ENCODE measurements at places on chromosomes 1 and 21.

DNA sequence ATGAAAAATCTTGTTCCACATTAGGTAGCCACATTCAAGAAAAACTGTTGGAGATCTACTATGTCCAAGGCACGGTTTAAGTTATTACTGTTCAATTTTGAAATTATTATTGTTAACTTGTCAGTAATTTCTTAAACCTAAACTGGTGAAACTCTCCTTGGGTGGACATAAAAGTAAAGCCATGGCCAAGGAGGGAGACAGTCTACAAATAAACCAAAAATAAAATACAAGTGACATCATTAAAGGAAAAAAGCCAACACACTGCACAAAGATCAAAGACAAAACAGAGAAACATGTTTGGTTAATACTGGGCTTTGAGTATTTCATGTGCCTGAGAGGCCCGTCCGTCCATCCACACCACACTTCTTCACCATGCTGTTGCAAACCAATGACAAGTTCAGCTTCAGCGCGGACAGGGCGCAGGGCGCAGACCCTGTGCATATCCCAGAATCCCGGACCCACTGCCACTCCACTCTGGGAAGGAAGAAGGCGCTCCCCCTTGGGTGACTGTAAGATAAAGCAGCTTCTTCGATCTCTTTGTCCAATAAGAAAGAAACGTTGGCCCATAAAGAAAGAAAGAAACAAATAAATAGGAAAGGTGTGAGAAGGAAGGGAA is 918 bp upstream of the RASAL2 start:
- DNase-seq = no peak

- DNase-seq = no peak
Measured at GRCh38 chr1:155003227-155003765, 694 bp downstream of the ZBTB7B start.

DNA sequence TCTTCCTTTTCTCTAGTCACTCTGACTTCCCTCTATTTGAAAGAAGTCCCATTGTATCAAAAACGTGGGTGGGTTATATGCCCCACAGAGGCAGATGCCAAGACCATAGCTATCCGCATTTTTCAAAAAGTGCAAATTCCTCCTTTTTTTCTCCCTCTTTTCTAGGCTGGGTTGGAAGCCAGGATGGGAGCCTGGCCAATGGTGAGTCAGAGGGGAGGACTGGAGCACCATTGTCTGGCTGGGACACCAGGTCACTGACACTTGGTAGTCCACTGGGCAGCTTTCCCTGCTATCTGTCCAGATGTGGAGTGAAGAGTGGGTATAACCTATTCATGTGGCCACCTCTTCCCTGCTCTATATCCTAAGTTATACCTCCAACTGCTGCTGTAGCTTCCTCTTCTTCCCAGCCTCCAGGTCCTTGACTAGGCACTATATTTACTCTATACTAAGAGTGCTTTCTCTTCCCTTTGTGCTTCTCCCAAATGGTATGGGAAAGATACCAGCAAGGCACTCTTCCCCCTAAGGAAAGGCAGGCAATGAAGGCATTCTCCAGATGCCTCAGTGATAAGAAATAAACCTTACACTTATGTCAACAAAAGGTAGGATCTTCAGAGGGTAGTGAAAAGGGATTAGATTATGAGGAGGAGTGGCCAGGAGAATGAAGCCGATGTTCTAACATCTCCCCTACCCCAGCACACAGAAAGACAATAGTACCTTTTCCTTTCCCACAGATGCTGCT is 12.9 kb downstream of the PI4KB start:
- no peak for DNase-seq

DNA sequence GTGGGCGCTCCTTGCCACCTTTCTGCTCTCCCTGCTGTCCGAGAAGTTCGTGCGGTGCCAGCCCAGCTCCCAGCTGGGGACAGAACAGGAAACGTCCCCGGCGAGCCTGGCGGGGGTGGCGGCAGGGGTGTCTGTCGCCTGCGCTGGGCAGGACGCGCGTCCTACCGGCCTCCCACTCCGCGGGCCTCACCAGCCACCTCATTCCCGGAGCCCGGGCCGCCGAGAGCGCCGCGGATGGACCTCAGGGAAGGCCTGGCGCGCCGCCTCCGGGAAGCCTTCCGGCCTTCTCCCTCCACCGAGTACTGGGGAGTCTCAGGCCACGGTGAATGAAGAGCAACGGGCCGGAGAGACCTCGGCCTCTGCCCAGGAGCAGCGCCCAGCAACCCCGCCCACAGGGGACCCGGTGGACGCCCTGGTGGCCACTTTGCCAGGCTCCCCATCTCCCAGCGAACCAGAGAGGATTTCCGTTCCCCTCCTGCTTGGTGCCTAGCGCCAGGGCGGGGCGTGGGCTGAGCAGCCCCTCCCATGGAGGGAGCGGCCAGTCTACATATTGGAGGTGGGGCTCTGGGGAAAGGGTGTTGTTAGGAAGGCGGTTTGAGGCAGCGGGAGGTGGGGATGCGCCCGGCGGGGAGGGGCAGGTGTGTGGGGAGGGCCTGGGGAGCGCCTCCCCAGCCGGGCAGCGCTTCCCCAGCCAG is 9.5 kb upstream of the TNFRSF14 start:
- DNase-seq = peak; percentile 55

DNA sequence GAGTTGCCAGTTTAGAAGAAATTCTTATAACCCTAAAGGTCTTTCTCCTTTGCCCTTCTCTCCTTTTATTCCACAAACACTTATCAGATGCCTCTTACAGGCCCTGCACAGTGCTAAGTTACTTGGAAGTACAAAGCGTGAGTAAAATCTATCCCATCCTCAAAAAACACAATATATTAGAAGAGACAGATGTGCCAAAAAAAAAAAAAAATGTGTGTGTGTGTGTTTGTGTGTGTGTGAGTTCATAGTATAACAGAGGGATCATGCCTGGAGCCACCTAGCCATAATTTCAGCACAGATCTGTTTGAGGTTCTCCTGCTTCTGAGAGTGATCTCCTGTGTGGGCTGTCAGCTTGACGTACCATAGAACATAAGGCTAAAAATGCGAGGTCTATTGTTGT is 5.0 kb downstream of the FAM20B start:
- DNase-seq = no peak

GRCh38 chr1:181583598-181583997 is 100.3 kb downstream of the CACNA1E start:
- DNase-seq = no peak

DNA sequence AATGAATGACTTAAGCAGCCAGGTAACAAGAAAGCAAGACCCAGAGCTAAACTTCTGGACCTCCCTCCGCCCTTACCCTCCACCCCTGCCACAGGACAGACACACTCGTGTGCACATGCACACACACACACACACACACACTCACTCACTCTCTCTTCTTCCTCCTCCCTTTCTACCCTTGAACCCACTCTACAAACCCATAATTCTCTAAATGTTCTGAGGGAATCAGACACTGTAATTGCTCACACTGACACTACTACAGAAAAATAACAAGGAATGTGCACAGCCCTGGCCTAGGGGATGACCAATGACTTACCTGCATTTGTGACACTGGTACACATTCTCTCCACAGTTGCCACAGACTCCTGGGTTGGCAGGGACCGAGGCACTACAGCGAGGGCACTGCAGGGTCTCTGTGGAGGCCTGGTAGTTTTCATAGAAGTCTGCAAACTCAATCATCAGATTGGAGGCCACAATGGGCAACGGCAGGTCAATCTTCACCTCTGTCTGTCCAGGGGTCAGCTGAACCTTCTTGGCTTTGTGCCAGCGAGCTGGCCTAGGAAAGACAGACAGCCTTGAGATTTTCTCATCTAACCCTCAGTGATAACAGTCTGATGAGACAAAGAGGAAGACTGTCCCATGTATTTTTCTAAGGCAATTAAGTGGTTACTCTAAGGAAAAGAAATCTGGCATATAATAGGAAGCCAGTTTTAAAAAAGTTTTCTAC is 94.8 kb downstream of the UBR4 start:
- no peak for DNase-seq

DNA sequence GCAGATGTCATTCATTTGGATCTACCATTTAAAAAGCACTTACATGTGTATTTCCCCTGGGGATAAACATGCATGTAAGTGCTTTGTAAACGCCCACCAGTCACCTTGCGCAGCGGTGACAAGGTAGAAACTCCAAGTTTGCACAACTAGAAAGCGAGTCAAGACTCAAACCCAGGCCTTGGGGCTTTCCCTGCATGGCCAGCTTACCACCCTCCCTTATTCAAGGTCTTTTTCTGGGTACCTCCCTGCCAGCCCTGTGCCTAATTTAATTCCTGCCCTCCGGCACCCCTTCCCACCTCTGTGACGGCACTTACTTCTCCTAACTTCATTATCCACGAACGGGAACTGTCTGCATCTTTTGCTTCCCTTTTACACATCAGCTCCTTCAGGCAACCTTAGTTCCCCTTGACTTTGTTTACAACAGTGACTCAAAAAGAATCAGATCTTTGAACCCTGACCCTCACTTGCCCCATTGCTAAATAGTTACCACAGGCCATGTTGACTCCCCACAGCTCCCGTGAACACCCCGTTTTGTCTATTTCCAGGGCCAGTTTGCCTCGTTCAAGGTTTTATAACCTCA is 138.3 kb upstream of the ETS2 start:
- no peak for DNase-seq
